ENCODE measurements at places on chromosomes 3 and 15.

GRCh38 chr3:117922039-117922438 is 1112.6 kb downstream of the IGSF11 start:
- DNase-seq: no peak

- DNase-seq: no peak
Observed at GRCh38 chr3:172466553-172467130, 18.4 kb upstream of the GHSR start.

DNA sequence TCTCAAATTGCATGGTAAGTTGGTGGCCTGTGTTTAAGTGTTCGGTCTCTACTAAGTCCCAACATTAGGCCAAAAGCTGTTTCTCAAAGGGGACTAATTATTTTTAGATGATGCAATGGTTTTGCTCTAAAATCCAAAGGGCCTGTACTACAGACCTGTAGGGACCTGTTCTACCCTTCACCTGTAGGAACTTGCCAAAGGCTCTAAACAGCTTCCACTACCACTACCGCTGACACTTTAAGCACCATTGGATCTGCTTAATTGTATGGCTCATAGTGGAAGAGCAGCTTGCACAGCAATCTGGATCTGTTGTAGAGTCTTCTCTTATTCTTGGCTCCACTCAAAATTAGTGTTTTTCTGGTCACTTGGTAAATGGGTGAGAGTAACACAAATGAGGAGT is 346.8 kb downstream of the EPHA6 start:
- DNase-seq: no peak

DNA sequence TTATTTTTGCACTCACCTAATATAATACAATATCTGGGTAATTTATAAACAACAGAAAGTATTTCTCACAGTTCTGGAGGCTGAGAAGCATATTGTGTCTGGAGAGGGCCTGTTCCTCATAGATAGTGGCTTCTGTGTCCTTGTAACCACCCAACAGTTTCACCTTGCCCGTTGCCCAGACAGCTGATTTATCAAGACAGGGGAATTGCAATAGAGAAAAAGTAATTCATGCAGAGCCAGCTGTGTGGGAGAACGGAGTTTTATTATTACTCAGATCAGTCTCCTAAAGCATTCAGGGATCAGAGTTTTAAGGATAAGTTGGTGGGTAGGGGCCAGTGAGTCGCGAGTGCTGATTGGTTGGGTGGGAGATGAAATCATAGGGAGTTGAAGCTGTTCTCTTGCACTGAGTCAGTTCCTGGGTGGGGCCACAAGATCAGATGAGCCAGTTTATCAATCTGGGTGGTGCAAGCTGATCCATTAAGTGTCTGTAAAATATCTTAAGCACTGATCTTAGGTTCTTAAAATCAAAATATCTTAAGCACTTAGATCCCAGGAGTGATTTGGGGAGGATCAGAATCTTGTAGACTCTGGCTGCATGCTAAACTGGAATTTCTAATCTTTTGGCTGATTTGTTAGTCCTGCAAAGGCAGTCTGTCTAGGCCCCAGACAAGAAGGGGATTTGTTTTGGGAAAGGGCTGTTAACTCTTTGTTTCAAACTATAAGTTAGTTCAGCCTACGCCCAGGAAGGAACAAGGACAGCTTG is 33.9 kb upstream of the C15orf39 start:
- no peak for DNase-seq

DNA sequence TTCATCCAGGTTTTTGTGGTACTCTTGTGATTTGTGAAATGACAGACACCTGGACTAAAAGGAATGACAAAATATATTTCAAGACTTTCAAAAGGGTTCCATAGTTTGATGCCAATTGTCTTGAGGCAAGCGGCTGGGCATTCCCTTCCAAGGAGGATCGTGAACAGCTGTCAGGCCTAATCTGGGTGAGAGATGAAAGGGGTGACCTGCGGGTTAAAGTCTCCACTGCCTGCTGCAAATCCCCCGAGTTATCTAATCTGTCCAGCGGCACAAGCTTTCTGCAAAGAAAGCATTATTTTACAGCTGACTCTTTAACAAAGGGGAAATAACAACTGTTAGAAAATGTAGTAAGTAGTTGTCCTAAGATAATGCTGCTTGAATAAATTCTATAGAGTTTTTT is 128.7 kb upstream of the MB21D2 start:
- DNase-seq: no peak

DNA sequence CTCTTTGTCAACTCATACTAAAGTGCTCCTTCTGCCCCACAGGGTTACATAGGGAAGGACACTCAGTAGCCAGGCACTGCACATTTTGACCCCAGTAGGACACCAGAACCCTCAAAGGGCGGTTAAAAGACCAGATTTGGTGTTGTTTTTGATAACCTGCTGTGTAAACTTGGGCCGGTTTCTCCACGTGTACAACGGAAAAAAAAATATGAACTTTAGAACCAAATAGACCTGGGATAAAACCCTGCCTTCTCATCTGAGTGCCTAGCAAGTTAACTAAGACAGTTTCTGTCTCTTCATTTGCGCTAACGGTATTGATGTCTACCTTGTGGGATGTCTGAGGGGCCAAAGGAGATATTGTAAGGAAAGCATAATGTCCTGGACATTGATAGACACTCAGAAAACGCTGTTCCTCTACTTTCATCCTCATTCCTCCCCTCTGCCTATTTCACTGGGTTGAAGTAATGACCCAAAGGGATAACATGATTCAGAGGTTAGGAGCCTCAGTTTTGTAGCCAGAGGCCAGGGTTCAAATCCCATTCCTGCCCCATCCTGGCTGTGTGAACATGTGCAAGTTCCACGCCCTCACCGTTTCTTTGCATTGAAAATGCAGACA is 155.9 kb upstream of the LPP start:
- no peak for DNase-seq

Measured in stimulated activated CD8-positive, alpha-beta memory T cell treated with anti-CD3 and anti-CD28 coated beads, Interleukin-4, amount 100 ng/mL, for 24 hours (primary cell).